Activated CD4-positive, alpha-beta T cell treated with anti-CD3 and anti-CD28 coated beads, Interleukin-2, amount 50 U/mL, for 48 hours (primary cell): ENCODE measurements at places on chromosomes 5 and 9.

DNA sequence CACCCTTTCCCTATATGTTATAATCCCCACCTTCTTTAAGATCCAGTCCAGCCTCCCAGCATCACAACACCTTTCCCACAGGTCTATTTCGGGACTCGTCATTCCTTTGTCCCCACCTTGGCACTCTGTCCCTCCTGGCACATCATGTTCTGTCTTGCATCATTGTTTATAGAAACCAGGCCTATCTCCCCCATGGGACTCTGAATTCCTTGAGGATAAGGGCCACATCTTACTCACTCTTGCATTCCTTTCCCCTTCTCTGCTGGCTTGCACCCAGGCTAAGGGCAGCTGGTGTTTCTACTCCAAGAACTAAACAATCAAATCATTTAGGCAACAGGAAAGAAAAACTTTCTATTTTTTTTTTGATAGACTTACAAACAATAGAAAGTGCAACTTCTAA lies 205.7 kb downstream of the AGTPBP1 start:
- DNase-seq, result no peak

- no peak for DNase-seq
Measured at GRCh38 chr9:133777068-133777791, 39.1 kb upstream of the SARDH start.

DNA sequence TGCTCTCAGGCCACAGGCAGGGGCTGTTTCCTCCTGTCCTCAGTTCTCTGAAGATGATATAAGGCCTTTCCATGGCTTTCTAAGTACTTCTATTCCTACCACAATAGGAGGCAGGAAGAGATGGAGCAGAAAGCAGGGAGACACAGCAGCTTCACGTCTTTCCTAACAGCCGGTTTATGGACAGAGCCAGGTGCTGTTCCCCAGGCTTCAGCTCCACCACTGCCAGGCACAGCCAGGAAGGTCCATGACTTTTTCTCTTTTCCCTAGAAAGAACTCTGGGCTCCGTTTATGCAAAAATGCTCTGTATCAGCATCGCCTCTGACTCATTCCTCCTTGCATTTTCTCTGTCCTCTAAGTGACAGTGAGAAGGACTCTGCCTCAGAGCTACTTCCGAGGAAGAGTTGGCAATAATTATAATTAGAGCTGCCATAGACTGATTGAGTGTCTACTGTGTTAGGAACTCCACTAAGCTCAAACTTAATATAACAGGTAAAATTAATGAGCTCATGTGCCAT lies 478.5 kb downstream of the RASEF start:
- no peak for DNase-seq

DNA sequence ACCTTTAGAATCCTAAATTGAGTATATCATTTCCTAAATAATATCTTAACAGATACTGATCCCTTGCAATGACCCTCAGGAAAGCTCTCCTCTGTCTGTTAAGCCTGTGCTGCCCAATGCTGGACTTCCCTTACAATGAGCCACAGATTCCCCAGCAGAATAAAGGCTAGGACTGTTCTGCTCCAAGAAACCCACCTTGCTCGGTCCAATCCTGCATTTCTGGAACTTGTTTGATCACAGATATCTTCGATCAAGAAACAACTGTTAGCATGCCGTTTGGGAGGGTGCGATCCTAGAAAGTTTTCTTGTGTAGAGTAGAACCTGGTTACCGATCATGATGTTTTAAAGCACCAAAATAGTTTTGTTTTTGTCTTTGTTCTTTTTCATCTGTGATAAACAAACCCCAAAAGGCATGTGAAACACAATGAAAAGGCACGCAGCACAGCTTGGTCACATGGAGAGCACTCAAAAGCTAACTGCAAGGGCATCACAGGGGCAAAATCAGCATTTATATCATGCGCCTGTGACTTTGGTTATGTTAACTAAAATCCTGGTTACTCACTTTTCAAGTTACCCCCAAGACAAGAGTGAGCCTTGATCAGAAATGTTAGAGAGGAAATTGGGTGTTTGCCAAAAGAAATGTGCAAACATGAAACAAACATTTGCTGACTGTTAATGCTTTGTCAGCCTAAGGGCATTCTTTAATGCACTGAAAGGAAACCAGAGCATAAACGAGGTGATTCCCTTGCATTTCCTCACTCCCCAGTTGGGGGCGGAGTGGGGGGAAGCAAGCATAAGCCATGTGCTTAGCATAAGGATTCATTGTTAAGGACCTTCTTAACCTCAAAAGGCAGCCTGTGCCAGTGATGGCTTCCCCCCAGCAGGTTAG lies 61.9 kb upstream of the ADAMTS16 start:
- no peak for DNase-seq

DNA sequence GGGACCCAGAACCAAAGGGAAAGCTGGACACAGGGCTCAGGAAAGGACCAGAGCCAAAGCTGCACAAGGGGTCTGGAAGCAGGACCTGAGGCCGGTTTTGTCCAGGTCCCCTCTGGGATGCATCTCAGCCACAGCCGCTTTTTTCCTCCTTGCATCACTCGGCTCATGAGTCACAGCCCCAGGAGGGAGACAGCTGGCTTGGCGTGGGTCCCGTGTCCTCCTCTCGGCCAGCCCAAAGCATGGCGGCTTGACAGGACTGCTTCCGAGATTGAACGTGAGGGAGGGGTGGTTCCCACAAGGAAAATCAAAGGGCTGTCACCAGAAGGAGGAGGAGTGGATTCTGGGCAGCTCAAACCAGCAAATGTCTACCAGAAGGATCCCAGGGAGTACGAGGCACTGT lies 56.7 kb upstream of the CPLX2 start:
- no peak for DNase-seq

DNA sequence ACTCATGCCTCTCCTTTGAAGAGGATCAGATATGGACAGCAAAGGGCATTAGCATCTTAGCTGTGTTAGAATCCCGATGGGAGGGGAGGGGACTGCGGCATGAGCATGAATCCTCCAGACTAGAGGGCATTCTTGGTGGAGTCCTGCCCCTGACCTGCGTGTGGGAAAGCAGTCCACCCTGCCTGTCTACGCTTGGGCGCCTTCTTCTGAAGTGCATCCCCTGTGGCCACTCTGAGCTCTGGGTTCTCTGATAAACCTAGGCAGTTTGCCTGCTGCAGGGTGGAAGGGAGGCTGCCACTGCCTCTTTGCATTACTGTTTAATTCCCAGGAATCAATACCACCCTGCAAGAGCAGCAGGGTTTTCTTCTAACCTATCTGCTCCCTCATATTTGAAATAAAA lies 169.3 kb downstream of the INSYN2B start:
- no peak for DNase-seq

GRCh38 chr5:6273090-6273735 lies 105.1 kb downstream of the MED10 start:
- no peak for DNase-seq
